ENCODE measurements at places on chromosomes 1 and 21. TPM values are rescaled to one million over a fixed set of nuclear protein-coding genes. Genes with fewer than 3 reads are reported as not detected.
A peak's percentile ranks its signal among the peaks of the same experiment; 100 is the strongest.

DNA sequence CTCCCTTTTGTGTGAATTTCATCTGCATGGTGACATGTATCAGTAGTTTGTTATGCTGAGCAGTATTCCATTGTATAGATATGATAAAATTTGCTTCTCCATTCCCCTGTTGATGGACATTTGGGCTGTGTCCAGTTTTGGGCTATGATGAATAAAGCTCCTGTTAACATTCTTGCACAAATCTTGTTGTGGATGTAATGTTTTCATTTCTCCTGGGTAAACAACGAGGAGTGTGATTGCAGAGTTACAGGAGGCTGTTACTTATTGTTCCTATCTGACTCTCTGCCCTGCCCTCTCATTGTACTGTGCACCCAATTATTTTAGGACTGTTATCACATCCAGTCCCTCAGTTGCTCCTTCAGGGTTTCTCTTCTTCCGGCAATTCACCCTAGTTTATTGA is 24.2 kb downstream of the MAPKAPK2 start:
- no peak for DNase-seq
- no peaks in the 10 kb centered on the region for H3K27me3 ChIP-seq
- H3K36me3 ChIP-seq, result no peaks in the 10 kb centered on the region
- no peak overlapping the region for H3K27ac ChIP-seq

- H3K27ac ChIP-seq, result no peak overlapping the region
- H3K36me3 ChIP-seq, result no peaks in the 10 kb centered on the region
- no peak overlapping the region for H3K4me3 ChIP-seq
- H3K27me3 ChIP-seq, result no peaks in the 10 kb centered on the region
- H3K4me1 ChIP-seq, result no peaks in the 10 kb centered on the region
Observed at GRCh38 chr1:167516404-167517388, 1.6 kb downstream of the CD247 start.

DNA sequence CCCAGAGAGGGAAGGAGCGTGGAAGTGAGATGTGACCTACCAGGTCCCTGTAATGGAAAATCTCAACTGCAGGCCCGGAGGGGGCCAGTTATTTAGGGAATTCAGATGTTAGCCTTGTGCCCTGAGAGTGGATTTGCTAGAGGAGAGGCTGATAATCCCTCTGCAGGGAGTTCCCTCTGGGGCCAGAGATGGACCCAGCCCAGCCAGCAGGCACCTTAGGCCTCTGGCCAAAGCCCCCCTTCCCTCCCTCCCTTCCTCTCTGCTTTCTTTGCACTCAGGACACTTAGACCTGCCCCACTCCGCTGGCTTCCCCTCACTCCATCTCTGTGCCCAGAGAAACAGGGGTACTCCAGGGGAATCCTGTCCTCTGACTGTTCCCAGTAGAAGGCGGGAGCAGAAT is 1.5 kb upstream of the ATP1A2 start:
- no peaks in the 10 kb centered on the region for H3K36me3 ChIP-seq
- no peak overlapping the region for H3K27ac ChIP-seq
- H3K27me3 ChIP-seq, result peaks cover 33% of the 10 kb centered on the region
- H3K4me3 ChIP-seq, result no peak overlapping the region
- no peak for DNase-seq
- no peaks in the 10 kb centered on the region for H3K4me1 ChIP-seq

- no peaks in the 10 kb centered on the region for H3K27me3 ChIP-seq
- H3K4me3 ChIP-seq, result no peak overlapping the region
- H3K4me1 ChIP-seq, result no peaks in the 10 kb centered on the region
- H3K27ac ChIP-seq, result no peak overlapping the region
Observed at GRCh38 chr1:1291548-1292441, 11.6 kb downstream of the SCNN1D start.

DNA sequence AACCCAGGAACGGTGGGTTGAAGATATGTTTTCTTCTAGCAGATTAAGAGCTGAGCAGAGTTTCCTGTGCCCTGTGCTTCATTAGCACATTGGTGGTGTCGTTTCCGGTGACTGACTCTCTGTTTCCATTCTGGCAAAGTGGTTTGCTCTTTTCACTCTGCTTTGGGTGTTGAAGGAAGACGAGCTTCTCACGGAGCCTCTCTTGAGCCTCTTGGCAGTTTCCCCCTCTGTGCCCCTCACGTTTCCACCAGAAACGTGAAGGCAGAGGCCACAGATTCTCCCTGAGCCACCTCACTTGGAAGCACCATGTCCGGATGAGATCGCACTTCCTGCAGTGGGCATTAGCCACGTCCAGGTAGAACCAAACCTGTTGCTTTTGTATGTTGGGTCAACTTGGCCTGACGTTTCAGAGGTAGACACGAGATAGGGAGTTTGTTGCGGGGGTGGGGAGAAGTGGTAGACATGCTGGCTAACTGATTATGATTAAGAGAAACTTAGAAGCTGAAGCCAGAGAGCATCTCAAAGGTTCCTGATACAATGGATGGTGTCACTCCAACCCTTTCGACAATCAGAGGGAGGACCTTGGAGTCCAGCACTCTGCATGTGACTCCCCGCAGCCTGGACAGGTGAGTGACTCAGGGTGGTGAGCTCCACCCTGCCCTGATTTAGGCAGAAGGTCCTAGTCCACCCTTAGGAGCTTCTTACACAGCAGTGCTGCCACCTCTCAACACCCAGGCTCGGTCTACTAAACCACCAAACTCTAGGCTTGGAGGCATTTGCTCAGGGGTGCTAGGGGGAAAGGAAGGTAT is at the start of gene LAX1:
Gene LAX1 (plus strand): TSS at position 155 of the 809 bp plus-strand sequence. CDS start 383 bp downstream, at position 538.
- no peak within 1 kb of the TSS for H3K27ac ChIP-seq
- no peak within 1 kb of the TSS for H3K4me3 ChIP-seq
- H3K27me3 ChIP-seq, result peaks cover 3% of the 10 kb centered on the region
- no peaks in the 10 kb centered on the region for H3K4me1 ChIP-seq
- H3K36me3 ChIP-seq, result no peaks in the 10 kb centered on the region

DNA sequence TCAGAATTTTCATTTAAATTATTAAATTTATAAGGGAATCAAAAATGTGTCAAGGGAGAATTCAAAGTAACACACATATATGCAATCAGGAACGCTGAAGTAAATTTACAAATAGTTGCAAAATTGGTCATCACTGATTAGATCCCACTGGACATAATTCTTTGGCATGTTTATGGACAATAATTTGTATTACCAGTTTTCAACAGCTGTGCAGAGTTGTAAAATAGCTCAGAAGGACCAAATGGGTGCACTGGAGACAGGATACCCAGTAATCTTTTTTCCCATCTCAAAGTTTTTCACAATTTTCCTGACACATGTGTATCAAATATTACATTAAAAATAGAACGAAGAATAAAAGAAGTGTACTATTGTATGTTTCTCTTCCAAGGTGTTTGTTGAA is 4.1 kb upstream of the ANGPTL1 start:
- no peak overlapping the region for H3K4me3 ChIP-seq
- peaks cover 8% of the 10 kb centered on the region for H3K4me1 ChIP-seq
- H3K27ac ChIP-seq, result no peak overlapping the region
- DNase-seq, result no peak

GRCh38 chr1:21852282-21853130 is 40.4 kb downstream of the LDLRAD2 start:
- H3K27ac ChIP-seq, result no peak overlapping the region
- peaks cover under 1% of the 10 kb centered on the region for H3K4me1 ChIP-seq
- H3K4me3 ChIP-seq, result no peak overlapping the region
- no peak for DNase-seq

STPG1 gene
- 3.3 TPM for total RNA-seq

- DNase-seq, result no peak
- peaks cover 9% of the 10 kb centered on the region for H3K4me1 ChIP-seq
- H3K36me3 ChIP-seq, result no peaks in the 10 kb centered on the region
- no peak overlapping the region for H3K4me3 ChIP-seq
Observed at GRCh38 chr21:45873866-45874265, 107.7 kb upstream of the COL6A1 start.

DNA sequence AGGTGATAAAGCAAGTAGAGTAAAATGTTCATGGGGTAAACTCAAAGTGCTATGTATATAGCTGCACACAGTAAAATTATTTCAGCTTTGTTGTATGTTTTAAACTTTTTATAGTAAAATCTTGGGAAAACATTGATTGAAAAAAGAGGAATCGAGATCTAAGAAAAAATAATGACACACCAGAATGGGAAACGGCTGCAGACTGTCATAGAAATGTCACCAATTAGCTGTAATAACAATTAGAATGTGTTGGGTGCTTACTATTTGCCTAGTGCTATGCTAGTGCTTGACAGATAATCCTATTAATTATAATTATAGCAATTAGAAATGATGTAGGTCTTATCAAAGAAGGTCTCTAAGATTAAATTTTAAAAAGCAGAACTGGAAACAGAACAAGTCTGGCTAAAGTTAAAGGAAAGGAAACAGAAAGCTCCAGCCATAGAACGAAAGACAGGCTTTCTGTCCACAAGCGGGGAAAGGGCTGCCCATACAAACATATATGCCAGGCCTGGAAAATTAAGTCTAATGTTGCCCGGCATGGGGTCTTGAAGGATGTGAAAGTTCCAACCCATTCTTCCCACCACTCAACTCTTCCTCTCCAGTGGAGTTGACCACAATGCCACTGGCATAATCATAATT is 5.0 kb downstream of the PCNX2 start:
- H3K4me1 ChIP-seq, result peaks cover 2% of the 10 kb centered on the region
- no peaks in the 10 kb centered on the region for H3K36me3 ChIP-seq
- H3K27me3 ChIP-seq, result no peaks in the 10 kb centered on the region
- no peak overlapping the region for H3K27ac ChIP-seq
- no peak overlapping the region for H3K4me3 ChIP-seq
- DNase-seq, result no peak

DNA sequence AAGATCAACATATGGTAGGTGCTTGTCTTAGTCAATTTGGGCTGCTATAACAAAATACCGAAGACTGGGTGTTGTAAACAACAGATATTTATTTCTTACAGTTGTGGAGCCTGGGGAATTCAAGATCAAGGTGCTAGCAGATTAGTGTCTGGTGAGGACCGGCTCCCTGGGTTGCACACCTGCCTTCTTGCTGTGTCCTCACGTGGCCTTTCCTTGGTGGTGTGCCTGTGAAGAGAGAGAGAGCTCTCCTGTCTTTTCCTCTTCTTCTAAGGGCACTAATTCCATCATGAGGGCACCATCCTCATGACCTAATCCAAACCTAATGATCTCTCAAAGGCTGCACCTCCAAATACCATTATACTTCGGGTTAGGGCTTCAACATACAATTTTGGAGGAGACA is 45.8 kb upstream of the ATF3 start:
- no peak overlapping the region for H3K27ac ChIP-seq
- H3K27me3 ChIP-seq, result no peaks in the 10 kb centered on the region
- H3K36me3 ChIP-seq, result no peaks in the 10 kb centered on the region
- H3K4me1 ChIP-seq, result peaks cover 14% of the 10 kb centered on the region
- DNase-seq, result no peak
- H3K4me3 ChIP-seq, result no peak overlapping the region

ALX3 gene
- not detected for total RNA-seq

SPRR1B gene
- not detected for total RNA-seq

- H3K36me3 ChIP-seq, result peaks cover 1% of the 10 kb centered on the region
- H3K27me3 ChIP-seq, result no peaks in the 10 kb centered on the region
- no peak overlapping the region for H3K4me3 ChIP-seq
- no peaks in the 10 kb centered on the region for H3K4me1 ChIP-seq
Observed at GRCh38 chr1:28193701-28194161, 17.2 kb upstream of the PTAFR start.

PRDM16 gene
- total RNA-seq, result 1.8 TPM

GRCh38 chr21:36783612-36784374 is 84.9 kb downstream of the SIM2 start:
- no peak overlapping the region for H3K27ac ChIP-seq
- H3K4me1 ChIP-seq, result no peaks in the 10 kb centered on the region
- no peak overlapping the region for H3K4me3 ChIP-seq
- no peaks in the 10 kb centered on the region for H3K36me3 ChIP-seq

- no peak overlapping the region for H3K27ac ChIP-seq
- no peaks in the 10 kb centered on the region for H3K27me3 ChIP-seq
- no peaks in the 10 kb centered on the region for H3K36me3 ChIP-seq
Observed at GRCh38 chr1:163115887-163116286, 46.7 kb downstream of the RGS4 start.

MFAP2 gene
- 16.2 TPM for total RNA-seq

DNA sequence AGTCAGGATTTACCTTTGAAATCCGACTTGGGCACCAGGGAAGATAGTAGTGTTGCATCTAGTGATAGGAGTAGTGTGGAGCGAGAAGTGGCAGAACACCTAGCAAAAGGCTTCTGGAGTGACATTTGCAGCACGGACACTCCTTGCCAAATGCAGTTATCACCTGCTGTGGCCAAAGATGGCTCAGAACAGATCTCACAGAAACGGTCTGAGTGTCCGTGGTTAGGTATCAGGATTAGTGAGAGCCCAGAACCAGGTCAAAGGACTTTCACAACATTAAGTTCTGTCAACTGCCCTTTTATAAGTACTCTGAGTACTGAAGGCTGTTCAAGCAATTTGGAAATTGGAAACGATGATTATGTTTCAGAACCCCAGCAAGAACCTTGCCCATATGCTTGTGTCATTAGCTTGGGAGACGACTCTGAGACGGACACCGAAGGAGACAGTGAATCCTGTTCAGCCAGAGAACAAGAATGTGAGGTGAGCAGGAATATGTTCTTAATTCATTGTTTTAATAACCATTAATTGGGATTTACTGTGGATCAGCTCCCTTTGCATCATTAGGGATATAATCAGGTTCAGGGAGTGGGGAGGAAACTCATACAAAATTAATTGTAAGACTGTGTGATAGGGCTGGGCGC is 28.3 kb downstream of the BACH1 start:
- no peak for DNase-seq
- no peak overlapping the region for H3K4me3 ChIP-seq
- H3K4me1 ChIP-seq, result no peaks in the 10 kb centered on the region

DNA sequence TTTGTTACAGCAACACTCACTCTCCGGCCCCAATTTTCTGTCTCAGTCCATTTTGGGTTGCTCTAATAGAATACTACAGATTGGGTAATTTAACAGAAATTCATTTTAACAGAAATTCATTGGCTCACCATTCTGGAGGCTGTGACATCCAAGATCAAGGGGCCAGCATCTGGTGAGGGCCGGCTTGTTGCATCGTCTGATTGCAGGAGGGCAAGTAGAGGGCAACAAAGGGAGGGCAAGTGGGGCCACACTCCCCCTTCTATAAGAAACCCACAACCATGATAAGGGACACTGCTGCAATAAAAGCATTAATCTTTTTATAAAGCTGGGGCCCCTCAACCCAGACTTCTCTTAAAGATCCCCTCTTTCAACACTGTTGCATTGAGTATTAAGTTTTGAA is 260.1 kb upstream of the TMPRSS15 start:
- no peaks in the 10 kb centered on the region for H3K4me1 ChIP-seq
- no peaks in the 10 kb centered on the region for H3K27me3 ChIP-seq
- H3K36me3 ChIP-seq, result no peaks in the 10 kb centered on the region
- no peak overlapping the region for H3K27ac ChIP-seq
- no peak for DNase-seq
- H3K4me3 ChIP-seq, result no peak overlapping the region

GRCh38 chr1:7827126-7827955 is 25.5 kb downstream of the UTS2 start:
- no peak overlapping the region for H3K27ac ChIP-seq
- no peaks in the 10 kb centered on the region for H3K4me1 ChIP-seq
- peaks cover 5% of the 10 kb centered on the region for H3K36me3 ChIP-seq
- no peaks in the 10 kb centered on the region for H3K27me3 ChIP-seq
- DNase-seq, result peak; percentile 53

- DNase-seq, result no peak
- H3K36me3 ChIP-seq, result no peaks in the 10 kb centered on the region
- H3K4me3 ChIP-seq, result no peak overlapping the region
- no peaks in the 10 kb centered on the region for H3K27me3 ChIP-seq
- H3K27ac ChIP-seq, result no peak overlapping the region
Observed at GRCh38 chr1:65164633-65165032, 16.6 kb downstream of the AK4 start.

Measured in fibroblast of lung (primary cell).